ENCODE measurements at places on chromosomes 7 and 10.

GRCh38 chr7:81339946-81340345, 421.1 kb upstream of the SEMA3C start:
- no peak for DNase-seq

- no peak for DNase-seq
These were observed 178.7 kb upstream of the PODXL start for GRCh38 chr7:131735101-131735500.

- DNase-seq: no peak
These were observed 52.8 kb upstream of the CHST3 start for GRCh38 chr10:71911296-71911953.

DNA sequence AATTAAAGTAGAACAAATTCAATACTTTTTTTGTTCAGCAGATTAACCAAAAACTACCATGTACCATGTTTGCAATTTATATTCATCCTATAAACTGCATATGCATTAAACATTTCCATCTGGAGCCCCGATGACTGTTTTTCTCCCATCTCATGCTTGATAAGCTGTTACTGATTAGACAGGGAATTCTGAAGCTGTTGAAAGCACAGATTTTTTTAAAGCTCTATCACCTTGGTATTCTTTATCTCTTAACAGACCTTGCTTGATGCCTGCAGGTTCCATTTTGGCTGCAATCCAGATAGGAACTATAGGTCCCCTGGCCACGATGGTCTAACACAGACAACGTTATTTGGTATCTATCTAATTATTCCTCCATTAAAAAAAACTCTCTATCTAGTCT, 961.7 kb downstream of the CNTNAP2 start:
- no peak for DNase-seq

- no peak for DNase-seq
These were observed 92.4 kb downstream of the ARID5B start for GRCh38 chr10:61993711-61994401.

Data from T-helper 2 cell treated with Interferon-gamma antibody and Interleukin-4, amounts not matched to agents 5 μg/mL and 100 μg/mL, for 36 hours (primary cell).